AML-193 (cell line): ENCODE measurements at places on chromosomes 6 and 20.

DNA sequence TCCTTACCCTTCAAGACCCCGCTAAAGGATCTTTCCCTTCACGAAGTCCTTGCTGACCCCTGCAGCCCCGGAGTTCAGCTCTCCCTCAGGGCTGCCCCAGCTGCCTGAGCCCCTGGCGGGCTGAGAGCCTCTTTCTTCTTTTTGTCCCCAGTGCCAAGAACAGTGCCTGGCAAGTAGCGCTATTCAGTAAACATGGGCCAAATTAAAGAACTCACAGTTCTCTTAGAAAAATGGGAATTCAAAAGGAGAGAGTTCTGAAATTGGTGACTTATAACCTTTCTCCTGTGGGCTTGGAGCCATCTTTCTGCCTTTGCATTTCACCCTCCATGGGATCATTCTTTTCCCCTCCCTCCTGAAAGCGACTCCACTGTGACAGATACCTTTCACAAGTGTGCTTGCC is 227.2 kb downstream of the TMEM242 start:
- no peak for DNase-seq

DNA sequence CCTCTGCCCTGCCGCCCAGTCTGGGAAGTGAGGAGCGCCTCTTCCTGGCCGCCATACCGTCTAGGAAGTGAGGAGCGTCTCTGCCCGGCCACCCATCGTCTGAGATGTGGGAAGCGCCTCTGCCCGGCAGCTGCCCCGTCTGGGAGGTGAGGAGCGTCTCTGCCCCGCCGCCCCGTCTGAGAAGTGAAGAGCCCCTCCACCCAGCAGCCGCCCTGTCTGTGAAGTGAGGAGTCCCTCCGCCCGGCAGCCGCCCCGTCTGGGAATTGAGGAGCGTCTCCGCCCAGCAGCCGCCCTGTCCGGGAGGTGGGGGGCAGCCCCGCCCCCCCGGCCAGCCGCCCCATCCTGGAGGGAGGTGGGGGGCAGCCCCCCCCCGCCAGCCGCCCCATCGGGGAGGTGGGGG is 27.8 kb downstream of the SNHG17 start:
- no peak for DNase-seq

DNA sequence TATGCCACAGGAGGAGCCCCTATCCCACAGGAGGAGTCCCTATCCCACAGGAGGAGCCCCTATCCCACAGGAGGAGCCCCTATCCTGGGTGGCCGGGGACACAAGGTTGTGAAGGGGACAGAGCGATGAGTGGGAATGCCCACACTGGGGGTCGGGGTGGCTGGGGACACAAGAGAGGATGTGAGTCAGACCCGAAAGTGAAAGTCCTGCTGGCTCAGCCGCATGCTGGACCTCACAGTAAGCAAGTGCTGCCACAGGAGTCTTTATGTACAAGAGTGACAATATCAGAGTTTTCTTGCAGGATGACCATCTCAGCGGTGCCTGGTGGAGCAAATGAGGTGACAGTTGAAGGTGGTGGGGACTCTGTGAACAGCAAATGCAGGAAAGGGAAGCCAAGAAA is 93.7 kb downstream of the PSMB1 start:
- no peak for DNase-seq

GRCh38 chr6:109183109-109183650 is 87.9 kb downstream of the CEP57L1 start:
- peak; percentile 47 for DNase-seq

- no peak for DNase-seq
These were observed 16.7 kb upstream of the NEDD9 start for GRCh38 chr6:11248974-11249761.

- DNase-seq = no peak
These were observed 877.5 kb downstream of the TFAP2A start for GRCh38 chr6:9537381-9537780.

DNA sequence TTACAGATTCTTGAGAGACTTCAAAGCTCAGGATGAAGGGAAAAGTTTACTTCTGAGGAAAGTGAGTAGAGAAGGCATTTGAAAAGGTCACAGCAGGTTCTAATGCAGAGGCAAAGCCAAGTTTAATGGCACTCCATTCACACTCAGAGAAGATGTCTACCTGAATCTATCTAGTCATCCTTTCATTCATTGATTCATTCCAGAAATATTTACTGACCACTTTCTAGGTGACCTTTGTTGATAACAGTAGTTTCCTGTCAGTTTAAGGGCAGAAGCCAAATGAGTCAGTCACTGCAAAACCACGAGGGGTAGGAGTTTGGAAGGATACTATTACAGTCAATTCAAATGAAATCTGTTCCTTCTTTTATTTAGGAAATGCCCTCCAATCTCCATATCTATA is 30.8 kb downstream of the FBXO5 start:
- no peak for DNase-seq

GRCh38 chr6:20763296-20763695 is 229.0 kb downstream of the CDKAL1 start:
- no peak for DNase-seq

GRCh38 chr20:15921930-15922329 is 651.3 kb downstream of the KIF16B start:
- DNase-seq = no peak

DNA sequence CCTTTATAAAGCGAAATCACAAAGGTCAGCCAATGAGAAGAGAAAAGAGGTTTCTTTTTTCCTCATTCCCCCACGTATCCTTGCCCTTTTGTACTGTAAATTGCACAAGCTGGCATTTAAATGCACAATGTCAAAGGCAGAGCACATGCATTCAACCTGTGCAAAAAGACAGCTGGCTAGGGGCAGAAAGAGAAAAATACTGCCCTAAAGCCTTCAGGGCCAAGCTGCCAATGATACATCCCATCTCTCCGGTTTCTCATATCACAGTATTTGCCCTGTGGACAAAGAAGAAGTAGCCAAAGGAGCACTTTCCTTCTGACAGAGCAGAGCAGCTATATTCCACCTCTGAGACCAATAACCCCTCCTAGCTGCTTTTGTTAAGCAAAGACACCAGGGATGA is 219.2 kb downstream of the TRDN start:
- DNase-seq = no peak

- DNase-seq = peak; percentile 27
These were observed 3.1 kb downstream of the B3GALT4 start for GRCh38 chr6:33279971-33280511.

DNA sequence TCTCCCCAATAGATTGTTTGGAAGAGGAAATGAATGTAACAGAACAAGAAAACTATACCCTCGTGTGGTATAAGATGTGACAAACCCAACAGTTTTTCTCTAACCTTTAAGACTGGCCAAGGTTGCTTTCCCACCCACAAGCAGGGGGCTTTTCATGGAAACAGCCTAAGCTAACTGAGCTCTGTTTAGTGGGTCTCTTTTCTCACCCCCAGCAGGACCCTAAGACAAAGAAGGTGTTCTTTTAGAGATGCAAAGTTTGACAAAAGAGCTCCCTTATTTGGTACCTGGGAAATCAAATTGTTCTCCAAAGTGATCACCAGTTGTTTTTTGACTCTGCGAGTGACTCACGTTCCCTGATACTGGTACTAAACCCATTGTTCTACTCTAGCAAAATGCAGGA is 59.1 kb downstream of the MBOAT1 start:
- DNase-seq = no peak

DNA sequence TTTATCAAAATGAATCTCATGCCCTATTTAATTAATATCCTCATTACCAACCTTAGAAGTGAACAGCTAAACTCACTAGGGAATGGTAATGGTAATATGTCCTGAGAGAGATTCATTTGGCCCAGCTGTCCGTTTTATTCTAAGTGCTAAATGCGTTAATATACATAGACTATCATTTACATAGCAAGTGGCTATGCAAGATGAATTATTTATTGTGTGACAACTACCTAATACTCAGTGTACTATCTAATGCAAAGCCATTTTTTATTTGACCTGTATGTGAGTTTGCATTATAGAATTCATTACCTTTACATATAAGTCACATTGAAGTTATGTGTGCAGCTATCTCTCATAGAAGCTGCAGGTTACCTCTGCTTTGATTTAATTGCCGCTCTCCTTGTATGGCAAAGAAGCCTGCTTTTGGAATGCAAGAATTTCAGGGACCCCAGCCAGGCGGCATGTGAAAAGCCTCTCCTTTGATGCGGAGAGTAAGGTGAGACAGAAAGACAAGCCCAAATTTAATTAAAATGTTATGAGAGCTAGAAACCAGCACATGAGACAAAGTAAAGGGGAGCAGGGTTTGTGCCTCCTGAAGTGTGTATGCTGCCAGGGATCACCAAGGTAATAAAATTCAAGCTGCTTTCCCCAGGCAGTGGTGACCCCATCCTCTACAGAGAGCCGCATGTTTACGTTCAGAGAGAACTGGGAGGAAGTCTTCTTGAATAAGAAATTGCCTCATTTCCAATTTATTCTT is 693.0 kb upstream of the MAP3K7 start:
- DNase-seq = no peak

GRCh38 chr20:41425180-41425884 is 58.7 kb upstream of the EMILIN3 start:
- no peak for DNase-seq

DNA sequence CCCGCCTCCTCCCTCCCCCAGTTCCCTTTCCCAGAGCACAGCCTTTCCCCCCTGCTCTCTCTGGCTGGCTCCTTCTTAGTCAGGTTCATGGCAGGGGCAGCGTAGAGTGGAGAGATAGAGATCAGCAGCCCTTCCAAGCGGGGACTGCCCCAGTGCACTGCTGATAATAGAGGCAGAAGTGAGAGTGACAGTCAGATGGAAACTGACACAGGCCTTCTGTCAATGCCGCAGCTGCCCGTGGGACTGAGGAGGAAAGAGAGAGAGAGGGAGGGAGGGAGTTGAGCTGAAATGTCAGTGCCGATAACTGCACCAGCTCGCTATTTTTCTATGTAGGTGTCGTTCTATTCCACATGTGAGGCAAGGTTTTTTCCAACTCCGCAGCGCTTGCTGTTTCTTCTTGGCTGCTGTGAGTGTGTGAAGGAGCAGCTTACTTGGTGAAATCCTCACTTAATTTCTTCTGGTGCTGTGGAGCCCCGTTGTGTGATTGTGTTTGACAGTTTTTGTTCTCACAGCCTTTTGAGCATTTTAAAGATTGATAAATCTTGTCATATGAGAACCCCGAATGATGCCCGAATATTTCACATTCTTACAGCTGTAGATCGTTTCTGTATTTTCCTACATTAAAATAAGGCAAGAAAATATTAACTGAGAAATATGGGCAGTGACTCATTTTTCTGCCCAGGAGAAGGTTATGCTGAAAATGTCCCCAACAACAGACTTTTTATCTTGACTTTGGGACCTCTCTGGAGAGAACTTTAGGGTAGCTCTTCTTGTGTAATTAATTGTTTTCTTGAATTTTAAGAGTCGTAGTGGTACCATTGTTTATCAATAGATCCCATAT is 386.4 kb upstream of the MMS22L start:
- DNase-seq = no peak

- DNase-seq = no peak
These were observed 51.0 kb downstream of the CPXM1 start for GRCh38 chr20:2749343-2749950.

GRCh38 chr20:63624486-63624885 is 2.4 kb downstream of the GMEB2 start:
- no peak for DNase-seq

DNA sequence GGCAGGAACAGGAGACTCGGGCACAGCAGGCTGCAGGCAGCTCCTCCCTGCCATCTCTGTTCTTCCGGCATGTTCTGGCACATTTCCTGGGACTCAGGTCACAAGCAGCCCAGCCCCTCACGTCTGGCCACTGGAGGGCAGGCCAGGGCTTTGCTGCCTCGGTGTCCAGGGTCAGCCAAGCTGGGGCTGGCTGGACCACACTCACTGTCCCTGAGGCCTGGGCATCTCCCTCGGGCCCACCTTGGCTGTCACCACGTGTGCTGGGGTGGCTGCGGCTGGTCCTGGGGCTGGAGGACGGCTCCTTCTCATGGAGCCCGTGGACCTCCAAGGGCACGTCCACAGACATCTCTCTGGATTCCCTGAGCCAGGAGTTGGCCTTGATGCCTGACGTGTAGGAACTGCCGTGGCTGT is 18.5 kb downstream of the FRMD1 start:
- DNase-seq = no peak

DNA sequence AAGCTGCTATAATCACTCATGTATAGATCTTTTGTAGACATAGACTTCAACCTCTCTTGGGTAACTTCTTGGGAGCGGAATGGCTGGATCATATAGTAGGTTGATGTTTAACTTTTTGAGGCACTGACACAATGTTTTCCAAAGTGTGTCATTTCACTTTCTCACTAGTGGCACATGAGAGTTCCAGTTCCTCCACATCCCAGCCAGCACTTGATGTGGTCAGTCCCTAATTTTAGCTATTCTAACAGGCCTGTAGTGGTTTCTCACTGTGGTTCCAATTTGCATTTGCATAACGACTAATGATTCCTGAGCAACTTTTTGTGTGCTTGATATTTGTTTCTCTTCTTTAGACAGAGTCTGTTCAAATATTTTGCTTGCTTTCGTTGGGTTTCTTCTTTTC is 221.3 kb downstream of the DLL1 start:
- no peak for DNase-seq

- no peak for DNase-seq
These were observed 36.9 kb downstream of the SNX9 start for GRCh38 chr6:157859775-157860504.

DNA sequence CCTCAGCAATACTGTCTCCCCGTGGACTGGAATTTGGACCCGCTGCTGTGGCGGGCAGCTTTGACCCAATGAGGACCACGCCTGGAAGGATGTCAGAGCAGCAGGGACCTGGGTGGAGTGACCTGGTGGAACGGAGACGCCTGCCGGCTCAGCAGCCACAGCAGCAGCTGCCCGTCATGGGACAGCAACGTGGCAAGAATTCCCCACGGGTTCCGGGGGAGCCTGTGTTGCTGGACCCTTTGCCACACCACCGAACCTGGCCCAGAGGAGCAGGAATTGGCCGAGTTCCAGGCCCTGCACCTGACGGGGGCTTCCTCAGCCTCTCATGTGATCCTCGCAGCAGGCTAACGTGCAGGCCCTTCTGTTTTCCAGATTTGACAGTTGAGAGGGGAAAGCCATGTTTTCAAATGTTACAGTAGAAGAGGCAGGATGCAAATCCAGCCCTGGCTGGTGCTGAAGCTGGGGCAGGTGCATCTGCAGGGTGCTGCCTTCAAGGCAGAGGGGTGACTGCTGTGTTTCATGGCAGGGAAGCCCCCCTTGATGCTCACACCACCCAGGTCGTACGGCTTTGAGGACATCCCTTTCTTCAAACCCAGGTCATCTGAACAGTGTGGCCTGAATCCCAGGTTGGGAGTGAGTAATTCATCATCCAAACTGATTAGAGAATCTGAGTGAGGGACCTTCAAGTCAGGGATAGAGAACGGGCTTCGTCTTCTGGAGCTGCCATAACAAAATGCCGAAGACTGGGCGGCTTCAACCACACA is 93.4 kb downstream of the THBS2 start:
- no peak for DNase-seq

GRCh38 chr6:63640062-63640461 is 4.5 kb downstream of the PHF3 start:
- DNase-seq = no peak

DNA sequence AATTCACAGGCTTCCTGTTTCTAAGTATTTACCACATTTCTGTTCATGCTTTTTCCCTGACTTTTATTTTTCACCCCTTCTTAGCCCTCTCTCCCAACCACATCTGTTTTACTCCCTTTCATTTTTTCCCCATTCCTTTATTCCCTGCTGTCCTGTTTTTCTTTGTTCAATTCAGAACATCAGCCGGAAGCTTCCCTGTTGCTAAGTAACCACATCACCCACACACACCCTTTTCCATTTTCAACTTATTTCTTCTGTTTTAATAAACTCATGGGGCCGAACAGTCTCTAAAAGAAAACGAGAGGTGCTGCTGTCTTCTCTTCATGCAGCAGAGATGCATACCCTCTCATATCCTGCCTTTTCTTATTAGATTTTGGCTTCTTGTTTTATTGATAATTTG is 53.5 kb upstream of the CEP85L start:
- DNase-seq = no peak
